ENCODE measurements at places on chromosomes 11 and 22.
A peak's percentile ranks its signal among the peaks of the same experiment; 100 is the strongest.

- DNase-seq: no peak
These were observed 555.6 kb upstream of the LARGE1 start for GRCh38 chr22:34475886-34476285.

DNA sequence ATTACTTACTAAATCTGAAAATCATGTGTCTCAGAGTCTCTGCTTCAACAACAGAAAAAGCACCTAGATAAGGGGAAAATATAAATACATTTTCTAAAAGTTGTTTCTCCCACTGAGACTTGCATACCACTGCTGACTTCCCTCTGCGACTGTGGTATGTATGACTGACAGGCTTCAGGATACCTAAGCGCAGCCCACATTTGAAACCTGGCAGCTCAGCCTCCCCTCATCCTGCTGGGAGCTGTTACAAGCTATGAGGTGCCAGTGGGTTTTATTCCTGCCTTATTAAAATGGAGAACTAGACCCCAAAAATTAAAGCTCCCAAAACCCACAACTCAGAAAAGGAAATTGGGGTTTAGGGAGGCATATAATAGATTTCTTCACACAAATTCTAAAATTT, 133.6 kb downstream of the RAB38 start:
- DNase-seq: no peak

DNA sequence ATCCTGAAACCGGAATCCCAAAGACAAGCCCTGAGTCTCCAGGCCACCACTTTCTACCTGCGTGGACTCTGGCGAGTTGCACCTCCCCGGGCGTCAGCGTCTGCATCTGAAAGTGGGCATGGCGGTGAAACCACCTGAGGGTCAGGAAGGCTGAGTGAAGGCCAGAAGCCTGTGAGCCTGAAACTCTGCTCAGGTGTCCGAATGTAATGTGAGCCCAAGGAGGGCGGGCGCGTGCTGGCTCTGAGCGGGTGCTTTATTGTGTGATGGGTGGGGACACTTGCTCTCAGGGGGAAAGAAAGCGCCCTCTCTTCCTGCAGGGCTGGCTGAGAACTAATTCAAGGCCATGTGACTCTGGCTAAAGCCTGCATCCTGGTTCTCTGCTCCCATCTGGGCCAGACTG, 135.6 kb downstream of the ST3GAL4 start:
- DNase-seq: no peak

GRCh38 chr22:36237462-36238372, 1.6 kb downstream of the APOL2 start:
- peak; percentile 56 for DNase-seq

DNA sequence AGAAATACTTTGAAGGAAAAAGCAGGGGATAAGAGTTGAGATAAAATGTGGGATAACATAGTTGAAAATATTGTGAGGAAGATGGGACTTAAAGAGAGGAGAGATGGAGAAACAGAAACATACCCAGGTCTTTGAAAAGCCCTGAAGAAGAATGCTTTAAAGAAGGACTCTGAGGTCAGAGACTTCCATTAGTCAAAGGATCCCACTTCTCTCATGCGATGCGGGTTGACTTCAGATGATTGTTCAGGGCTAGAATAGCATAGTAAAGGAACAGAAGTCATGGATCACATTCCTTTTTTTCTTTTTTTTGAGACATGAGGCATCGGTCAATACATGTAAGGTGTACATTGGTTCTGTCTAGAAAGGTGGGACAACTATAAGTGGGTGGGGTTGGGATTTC, 3.5 kb upstream of the JAM3 start:
- no peak for DNase-seq

- no peak for DNase-seq
These were observed 113.1 kb upstream of the ZBED5 start for GRCh38 chr11:10970926-10971325.

DNA sequence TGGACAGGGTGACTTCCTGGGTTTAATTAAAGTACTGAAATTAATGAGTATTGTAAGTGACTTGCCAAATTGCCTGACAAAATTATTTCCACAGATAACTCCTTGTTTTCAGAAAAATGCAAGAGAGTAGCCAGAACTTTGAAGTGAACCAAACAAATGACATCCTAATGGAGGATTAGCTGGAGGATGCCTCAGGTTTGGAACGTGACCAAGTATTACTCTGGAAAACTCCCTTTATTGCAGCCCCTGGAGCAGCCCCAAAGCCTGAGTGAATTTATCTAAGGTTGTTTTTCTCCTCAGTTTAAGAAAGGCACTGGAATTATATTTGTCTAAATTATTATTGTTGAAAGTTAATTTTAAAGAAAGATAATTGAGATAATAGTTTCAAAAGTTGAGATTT, 343.6 kb upstream of the MTNR1B start:
- DNase-seq: no peak

GRCh38 chr11:65310736-65311135, 3.9 kb upstream of the CDC42EP2 start:
- DNase-seq: no peak

GRCh38 chr22:48371391-48371790, 1456.3 kb downstream of the BRD1 start:
- DNase-seq: no peak

DNA sequence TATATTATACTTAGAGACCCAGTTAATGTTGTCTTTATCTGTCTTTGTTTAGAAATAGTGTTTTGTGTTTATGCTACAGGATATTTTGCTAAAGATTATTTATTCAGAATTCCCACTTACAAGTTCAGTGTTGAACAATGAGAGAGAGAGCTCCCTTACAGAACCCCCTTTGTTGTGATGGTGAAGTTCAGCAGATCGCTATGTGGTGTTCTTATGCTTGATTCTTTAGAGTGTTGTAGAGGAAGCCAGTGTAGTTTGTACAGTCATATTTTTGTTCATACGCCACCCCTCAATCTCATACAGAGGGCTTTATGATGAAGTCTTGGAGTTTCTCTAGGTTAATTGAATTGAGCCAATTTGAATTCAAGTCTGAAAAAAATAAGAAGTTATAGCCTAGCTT, 150.2 kb downstream of the TMEM135 start:
- DNase-seq: no peak

DNA sequence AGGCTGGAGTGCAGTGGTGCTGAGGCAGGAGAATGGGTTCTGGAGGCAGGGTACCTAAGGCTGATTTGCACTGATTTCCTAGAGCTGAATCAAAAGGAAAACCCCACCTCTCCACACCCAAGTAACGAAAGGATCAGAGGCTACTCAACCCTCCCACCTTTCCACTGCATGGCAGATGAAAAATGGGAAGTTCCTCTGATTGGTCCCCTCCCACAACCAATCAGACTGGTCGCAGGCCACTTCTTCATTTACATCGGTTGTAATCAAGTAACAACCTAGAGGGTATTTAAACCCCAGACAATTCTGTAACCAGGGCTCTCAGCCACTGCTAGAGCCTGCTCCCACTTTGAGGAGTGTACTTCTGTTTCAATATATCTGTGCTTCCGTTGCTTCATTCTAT, 18.6 kb upstream of the PARVB start:
- no peak for DNase-seq
